ENCODE measurements at places on chromosomes 1 and 21.

DNA sequence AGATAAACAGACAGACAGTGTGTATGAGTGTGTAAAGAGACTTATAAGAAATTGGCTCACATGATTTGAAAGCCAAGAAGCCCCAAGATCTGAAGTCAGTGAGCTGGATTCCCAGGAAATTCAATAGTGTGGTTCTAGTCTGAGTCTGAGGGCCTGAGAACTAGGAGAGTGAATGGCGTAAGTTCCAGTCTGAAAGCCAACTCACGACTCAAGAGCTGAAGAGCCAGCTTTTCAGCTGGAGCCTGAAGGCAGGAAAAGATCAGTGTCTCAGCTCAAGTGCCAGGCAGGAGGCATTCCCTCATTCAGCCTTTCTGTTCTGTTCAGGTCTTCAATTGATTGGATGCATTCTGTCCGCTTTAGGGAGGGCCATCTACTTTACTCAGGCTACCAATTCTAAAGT is 257.2 kb downstream of the PLPP3 start:
- no peaks in the 10 kb centered on the region for H3K27me3 ChIP-seq
- no peak overlapping the region for H3K4me3 ChIP-seq
- no peak overlapping the region for H3K27ac ChIP-seq

DNA sequence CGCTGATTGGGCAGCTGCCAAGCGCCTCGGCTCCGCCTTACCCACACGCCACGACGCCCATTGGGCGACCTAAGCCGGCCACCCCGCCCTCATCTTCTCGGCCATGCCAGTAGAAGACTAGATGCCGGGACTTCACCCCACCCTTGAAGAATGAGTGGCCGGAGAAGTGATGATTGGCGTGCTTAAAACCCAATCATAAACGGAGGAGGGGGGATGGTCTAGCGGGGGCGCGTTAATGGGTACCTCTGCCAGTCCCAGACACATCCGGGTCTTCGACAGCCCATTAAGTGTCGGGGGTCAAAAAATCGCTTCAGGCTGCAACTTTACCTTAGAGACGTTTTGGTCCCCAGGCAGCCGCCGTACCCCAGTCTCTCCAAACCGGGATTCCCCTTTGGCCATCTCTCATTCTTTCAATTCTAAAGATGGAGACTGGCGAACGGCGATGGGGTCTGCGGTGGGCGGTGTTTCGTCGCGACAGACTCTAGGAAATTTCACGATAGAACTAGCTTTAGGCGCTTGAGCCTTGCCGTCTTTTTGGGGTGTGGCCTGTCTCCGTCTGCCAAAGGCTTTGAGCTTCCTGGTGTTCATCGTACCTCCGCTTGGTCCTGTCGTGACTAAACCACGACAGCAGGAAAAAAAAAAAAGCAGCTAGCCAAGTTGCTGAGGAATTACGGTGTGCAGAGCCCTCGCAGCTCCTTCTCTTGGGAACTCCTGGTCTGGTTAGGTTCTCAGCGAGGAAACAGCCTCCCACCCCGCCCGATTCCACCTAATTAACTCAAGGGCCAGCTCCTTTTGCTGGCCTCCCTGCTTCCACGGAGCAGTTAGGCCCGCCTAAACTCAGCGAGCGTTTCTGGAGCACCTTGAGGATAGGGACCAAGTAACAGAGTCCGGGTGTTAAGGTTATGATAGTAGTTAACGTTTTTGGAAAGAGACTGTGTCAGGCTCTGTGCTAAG is at the start of gene GATAD2B:
GATAD2B (minus strand) TSS at position 1 of the 954 bp plus-strand sequence. CDS start 94,625 bp downstream, outside the sequence.
- peak within 1 kb of the TSS; percentile 97 for H3K27ac ChIP-seq
- H3K4me1 ChIP-seq: peaks cover 39% of the 10 kb centered on the region
- H3K4me3 ChIP-seq: peak within 1 kb of the TSS; percentile 91
- peaks cover 2% of the 10 kb centered on the region for H3K27me3 ChIP-seq
- no peaks in the 10 kb centered on the region for H3K36me3 ChIP-seq
- peak; percentile 97 for DNase-seq

DNA sequence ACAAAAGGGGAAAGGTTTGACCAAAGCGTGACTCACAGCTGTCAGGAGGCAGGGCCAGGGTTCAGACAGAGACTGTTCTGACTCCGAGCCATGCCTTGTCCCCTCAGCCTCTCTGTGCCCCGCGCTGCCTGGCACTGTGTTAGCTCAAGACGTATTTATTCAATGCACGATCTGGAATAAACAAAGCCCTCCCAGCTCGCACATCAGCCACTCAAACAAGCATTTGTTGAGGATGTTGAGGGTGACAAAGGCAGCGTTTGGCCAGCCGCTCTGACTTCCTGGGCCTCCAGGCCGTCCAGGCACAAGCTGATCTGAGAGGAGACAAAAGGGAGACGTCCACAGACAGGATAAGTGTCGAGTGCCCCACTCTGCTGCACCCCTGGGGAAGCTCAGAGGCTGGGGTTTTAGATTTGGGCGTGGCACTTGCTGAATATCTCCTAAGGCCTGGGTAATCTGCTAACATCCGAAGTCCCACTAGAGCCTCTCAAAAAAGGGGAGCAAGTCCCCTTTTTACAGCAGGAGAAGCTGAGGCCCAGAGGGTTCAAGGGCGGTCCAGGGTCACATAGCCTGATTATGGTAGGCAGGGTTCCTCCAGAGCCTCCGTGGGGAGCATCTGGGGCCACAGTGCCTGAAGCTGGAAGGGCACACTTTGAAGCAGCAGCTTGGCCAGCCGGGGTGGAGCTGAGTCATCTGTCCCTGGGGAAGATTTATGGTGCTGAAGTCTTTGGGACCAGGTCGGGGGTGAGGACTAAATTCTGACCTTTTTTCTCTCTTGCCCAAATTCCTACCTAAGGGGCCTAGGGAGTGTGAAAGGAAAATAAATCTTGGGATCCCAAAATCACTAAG is 95.9 kb downstream of the SPSB1 start:
- peaks cover 21% of the 10 kb centered on the region for H3K27me3 ChIP-seq
- DNase-seq: no peak
- H3K27ac ChIP-seq: no peak overlapping the region
- H3K4me3 ChIP-seq: no peak overlapping the region
- H3K36me3 ChIP-seq: no peaks in the 10 kb centered on the region

DNA sequence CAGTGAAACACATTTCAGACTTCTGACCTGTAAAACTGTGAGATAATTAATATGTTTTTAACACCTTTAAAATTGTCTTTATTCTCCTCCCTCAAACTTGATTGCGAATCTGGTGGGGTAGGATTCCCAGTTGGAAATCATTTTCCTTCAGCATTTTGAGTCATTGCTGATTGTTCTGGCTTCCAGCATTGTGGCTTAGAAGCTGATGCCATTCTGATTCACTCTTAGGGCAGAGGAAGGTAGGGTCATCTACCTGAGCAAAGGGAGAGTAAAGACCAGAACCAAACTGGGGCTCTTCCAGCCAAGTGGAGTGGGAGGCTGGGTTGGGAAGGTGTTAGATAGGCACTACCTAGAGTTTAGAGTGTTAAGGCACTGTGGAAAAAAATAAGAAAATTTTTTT is 61.2 kb downstream of the MPZL1 start:
- H3K4me1 ChIP-seq: peaks cover 9% of the 10 kb centered on the region
- no peak for DNase-seq
- H3K4me3 ChIP-seq: no peak overlapping the region
- no peaks in the 10 kb centered on the region for H3K27me3 ChIP-seq
- H3K36me3 ChIP-seq: peaks cover 58% of the 10 kb centered on the region

GRCh38 chr1:192749349-192749748 is 59.5 kb upstream of the RGS2 start:
- DNase-seq: no peak
- no peaks in the 10 kb centered on the region for H3K4me1 ChIP-seq
- H3K27me3 ChIP-seq: no peaks in the 10 kb centered on the region
- H3K27ac ChIP-seq: no peak overlapping the region

GRCh38 chr1:150708595-150708994 is 11.6 kb upstream of the GOLPH3L start:
- H3K36me3 ChIP-seq: no peaks in the 10 kb centered on the region
- peaks cover 5% of the 10 kb centered on the region for H3K27me3 ChIP-seq
- H3K27ac ChIP-seq: no peak overlapping the region
- DNase-seq: no peak
- no peak overlapping the region for H3K4me3 ChIP-seq
